Stimulated activated CD4-positive, alpha-beta T cell treated with anti-CD3 and anti-CD28 coated beads, Interleukin-1b, Interleukin-23, amount 100 ng/mL, for 1 hour (primary cell): ENCODE measurements at places on chromosomes 13 and 19.
A peak's percentile ranks its signal among the peaks of the same experiment; 100 is the strongest.

DNA sequence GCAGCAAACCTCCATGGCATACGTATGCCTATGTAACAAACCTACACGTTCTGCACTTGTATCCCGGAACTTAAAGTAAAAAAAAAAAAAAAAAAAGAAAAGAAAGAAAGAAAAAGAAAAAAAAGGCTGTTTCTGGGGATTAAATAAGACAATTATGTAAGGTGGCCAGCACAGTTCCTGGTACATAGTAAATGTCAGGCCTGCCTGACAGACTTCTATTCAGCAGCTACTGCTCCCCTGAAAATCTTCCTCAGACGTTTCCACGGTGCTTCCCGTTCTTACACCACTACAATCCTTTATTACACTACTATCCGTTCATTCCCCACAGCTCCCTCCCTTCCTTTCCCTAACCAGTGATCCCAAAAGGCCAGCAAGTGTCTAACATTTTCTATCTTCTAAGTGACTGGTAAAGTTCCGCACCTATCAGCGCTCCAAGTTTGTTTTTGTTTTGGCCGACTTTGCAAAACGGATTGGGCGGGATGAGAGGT lies 636 bp upstream of the RB1 start:
- no peak for DNase-seq

- DNase-seq, result peak; percentile 8
These were observed 50.4 kb downstream of the MYO9B start for GRCh38 chr19:17125728-17126677.

DNA sequence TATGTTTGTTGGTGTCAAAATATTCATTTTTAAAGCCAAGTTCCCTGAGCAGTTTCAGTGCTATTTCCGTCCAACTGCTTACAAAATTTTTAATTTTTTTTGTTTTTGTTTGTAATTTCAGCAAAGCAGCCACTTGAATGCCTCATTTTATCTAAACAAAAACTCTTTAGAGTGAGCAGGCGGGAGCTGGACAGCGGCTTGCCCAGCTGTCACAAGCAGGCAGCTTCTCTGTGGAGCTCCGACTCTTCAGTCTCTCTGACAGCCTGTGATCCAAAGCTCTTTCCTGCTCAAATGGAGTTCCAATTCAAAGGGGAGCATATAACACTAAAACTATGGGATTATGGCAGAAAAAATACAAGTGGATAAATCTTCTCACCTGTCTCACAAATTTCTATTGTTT lies 618.3 kb upstream of the PCDH20 start:
- DNase-seq, result no peak

GRCh38 chr13:41457589-41458186 lies 338 bp downstream of the RGCC start:
- DNase-seq, result no peak

DNA sequence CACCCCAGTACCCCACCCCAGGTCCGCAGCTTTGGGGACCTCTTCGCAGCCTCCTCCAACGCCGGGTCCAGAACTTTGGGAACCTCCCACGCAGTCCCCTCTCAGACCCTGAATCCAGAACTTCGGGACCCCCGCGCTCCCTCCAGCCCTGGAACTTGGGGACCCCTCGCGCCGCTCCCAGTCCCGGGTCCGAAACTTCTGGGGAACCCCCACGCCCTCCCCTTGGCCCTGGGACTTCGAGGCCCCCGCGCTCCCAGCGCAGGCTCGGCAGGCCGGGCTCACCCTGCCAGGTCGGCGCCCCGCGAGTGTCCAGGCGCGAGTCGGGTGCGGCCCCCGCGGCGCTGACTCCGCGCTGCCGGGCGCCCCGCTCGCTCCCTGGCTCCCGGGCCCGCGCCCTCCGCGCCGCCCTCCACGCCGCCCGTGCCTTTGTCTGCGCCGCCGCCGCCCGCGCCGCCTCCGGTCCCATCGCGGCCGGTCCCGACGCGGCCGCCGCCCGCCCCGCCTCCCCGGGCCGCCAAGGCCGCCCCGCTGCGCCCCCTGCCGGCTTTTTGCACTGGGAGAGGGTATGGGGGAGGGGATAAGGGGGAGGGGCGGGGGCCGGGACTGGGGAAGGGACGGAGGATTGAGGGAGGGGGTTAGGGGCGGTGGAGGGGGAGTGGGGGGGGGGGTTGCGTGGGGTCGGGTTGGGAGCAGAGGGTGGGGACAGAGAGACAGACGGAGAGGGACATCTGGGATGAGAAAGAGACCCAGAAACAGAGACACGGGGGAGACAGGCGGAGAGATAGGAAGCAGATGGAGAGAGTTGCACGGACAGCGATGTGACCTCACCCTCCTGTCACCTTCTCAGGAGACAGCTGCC lies at the start of gene HOMER3:
TSS of gene HOMER3 (minus strand) at position 449 of the 859 bp plus-strand sequence. CDS start 2,235 bp downstream, outside the sequence.
- DNase-seq, result peak; percentile 67

- DNase-seq, result no peak
These were observed 190.4 kb upstream of the SOX1 start for GRCh38 chr13:111876506-111876905.

GRCh38 chr13:76222511-76222910 lies 586.4 kb downstream of the LMO7 start:
- no peak for DNase-seq

DNA sequence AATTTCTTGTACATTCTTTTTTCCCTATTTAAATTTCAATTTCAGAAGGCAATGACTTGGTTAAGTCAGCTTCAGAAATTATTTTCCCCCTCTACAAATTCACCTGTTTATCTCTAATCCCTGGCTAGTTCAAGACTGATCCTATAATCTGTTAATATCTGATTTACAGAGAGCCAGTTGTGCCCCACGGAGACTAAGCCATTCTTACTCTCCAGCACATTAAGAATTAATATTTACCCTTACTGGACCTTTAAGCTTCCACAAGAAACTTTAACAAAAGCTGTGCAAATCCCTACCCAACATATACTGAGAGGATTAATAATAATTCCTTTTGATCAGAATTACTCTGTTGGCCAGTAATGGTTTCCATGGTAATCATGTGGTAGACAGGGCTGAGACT lies 786.2 kb downstream of the PCDH9 start:
- no peak for DNase-seq

DNA sequence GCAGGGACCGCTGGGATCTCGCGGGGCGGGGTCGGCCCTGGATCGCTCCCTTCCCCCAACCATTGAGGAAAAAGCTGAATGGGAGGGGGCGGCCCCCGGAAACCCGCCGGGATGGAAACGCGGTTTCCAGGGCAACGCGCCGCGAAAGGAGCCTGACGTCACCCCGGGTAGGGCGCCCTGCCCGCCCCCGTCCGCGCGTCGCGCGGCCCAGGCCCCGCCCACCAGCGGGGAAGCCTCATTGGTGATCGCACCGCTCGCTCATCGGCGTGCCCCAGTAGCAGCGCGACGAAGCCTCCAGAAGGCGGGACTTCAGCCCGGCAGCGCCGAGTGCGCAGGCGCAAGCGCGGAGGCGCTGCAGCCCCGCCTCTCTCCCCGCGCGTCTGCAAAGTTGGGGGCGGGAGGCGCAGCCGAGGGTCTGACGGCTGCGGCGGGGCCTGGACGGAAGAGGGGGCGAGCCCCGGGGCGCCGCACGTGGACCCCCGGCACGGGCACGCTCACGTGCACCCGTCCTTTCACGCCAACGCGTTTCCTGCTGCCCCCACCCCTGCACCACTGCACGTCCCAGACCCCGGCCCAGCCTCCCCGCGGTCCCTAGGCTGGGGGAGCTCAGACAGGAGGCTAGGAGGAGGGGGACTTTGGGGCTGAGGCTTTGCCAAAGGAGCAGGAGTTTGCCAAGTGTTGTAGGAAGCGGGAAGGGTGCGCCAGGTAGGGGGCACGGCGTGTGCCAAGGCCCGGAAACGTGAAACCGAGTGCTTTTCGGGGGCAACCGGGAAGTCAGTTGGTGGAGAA lies 8.2 kb upstream of the CIRBP start:
- DNase-seq, result peak; percentile 98

DNA sequence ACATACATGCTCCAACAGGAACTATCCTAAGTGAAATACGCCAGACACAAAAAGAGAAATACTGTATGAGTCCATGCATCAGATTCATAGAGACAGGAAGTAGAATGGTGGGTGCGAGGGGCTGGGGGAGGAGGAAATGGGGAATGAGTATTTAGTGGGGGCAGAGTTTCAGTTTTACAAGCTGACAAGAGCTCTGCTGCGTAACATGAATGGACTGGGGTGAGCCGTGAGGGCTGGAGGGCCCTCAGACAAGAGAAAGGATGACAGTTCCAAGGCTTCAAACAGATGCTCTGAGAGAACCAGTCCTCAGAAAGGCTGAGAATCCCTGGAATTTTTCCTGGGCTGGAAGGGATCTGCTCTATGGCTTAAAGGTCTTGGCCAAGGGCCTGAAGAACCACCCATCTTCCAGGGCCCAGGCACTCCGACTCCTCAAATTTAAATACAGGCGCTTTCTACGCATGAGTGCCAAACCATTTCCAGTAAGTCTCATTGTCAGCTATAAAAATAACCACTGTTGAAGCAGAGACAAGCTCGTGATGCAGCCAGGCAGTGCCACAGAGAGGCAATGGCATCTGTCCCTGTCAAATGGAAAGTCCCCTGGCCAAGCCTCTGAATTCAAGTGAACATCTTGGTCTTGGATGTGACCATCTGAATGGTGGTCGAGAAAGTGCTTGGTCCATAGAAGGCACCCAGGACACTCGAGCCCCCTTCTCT lies 17.5 kb downstream of the KLF2 start:
- DNase-seq, result no peak

GRCh38 chr13:76454991-76455390 lies 431.2 kb downstream of the KCTD12 start:
- DNase-seq, result no peak

DNA sequence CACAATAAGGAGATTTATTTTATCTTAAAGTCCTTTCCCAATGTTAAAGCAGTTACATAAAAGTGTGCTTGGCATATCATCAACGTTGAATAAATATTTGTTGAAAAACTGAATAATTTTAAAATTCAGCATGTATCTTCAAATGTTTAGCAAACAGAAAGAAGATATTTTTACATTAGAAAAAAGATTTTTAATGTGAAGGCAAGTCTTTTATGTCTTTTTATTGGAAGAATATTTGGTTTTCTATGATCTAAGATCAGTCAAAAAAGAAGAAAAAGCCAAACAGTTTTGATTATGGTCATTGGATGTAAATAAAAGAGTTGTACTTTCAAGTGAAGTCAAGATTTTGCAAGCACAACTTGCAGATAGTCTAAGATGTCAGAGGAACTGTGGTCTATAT lies 397.4 kb downstream of the DACH1 start:
- no peak for DNase-seq

GRCh38 chr13:105509981-105510762 lies 1025.3 kb downstream of the EFNB2 start:
- no peak for DNase-seq

- no peak for DNase-seq
These were observed 1.2 kb downstream of the KLF12 start for GRCh38 chr13:74132776-74133656.

DNA sequence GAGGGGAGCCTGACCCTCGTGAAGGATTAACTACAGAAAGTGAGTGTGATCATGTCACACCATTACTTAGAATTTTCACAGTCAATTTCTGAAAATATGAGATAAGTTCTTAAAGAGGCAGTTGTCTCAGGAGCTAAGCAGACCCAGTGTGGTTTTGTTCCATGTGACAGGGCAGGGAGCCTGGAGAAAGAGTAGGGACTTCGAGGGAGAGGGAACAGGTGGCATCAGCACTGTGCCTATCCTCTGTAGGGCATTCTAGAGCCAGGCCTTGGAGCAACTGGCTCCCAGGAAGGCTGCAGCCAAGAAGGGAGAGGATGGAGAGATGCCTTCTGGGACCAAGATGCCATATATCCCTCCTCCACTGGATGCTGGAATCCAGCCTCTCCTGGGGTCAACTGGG lies 183.0 kb downstream of the TSHZ3 start:
- DNase-seq, result no peak

- DNase-seq, result no peak
These were observed 49.0 kb upstream of the FRY start for GRCh38 chr13:31982540-31982939.
